ENCODE measurements at places on chromosomes 3 and 15.

GRCh38 chr3:192188218-192188835, 539.0 kb downstream of the FGF12 start:
- DNase-seq = no peak

GRCh38 chr3:53695324-53695690, 150.9 kb downstream of the CHDH start:
- no peak for DNase-seq

- DNase-seq = no peak
These were observed 106.8 kb downstream of the WNT7A start for GRCh38 chr3:13772885-13773745.

GRCh38 chr3:109211941-109212340, 75.4 kb downstream of the C3orf85 start:
- no peak for DNase-seq

DNA sequence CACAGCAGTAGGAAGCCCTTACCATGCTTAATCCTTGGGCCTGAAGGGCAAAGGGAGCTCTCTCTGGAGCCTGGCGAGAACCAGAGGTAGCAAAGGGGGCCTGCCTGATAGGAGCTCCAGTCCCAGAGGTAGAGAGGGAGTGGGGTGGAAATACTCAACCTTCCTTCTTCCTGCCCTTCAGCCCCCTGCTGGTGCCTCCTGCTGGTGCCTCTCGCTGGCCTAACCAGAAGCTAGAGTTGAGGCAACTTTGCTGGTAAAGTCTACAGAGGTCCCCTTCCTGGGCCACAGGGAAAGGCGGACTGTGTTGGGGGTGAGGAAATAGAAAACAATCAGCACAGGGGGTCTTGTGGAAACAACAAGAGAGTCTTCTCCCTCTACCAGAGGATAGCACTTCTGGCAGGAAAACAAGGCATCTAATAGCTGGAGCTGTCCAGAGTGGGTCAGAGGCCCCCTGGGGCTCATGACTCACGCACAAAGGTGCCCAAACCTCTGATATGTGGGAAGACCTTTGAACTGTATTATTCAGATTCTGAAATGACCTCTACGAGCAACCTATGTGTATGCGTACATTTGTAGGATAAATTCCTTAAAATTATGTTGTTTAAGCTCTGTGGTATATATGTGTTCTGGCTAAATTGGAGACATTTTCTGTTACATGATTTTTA, 133.9 kb downstream of the LRRC28 start:
- DNase-seq = no peak

DNA sequence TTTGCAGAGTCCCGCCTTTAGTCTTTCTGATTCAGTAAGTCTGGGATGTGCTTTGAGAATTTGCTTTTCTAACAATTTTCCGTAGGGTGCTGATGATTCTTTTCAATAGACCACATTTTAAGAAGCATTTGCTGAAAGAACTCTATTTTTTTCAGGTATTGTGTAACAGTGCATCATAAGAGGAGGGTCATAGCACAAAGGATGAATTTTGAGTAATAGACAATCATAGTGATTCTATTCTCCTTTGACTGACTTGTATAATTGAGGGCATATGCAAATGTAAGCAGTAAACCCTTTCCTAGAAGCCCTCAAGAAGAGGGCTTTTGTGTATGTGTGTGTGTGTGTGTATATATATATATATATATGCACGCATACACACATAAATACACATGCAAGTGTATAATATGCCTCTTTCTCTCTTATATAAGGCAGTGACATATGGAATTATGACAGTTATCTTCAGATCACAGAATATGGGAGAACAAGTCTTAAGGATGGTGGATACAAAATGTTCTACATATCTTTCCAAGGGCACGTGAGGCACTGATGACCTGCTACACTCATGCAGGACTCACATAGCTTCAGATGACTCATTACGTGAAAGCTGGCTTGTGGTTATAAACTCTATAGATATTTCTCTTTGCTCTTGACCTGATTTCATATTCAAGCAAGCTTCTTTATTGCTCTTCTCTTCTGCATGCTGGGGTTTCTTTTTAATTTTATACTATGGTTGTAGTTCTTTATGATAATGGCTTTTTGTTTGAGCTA, 6.5 kb upstream of the PLSCR1 start:
- no peak for DNase-seq

GRCh38 chr15:101091080-101092017, 160.5 kb downstream of the CHSY1 start:
- DNase-seq = no peak

GRCh38 chr3:64152086-64152485, 73.2 kb downstream of the PRICKLE2 start:
- DNase-seq = no peak

- no peak for DNase-seq
These were observed 860.2 kb upstream of the ARPP21 start for GRCh38 chr3:34779092-34779491.

GRCh38 chr15:88016406-88016805, 240.1 kb downstream of the NTRK3 start:
- no peak for DNase-seq

GRCh38 chr15:92612891-92613290, 42.7 kb downstream of the FAM174B start:
- no peak for DNase-seq

DNA sequence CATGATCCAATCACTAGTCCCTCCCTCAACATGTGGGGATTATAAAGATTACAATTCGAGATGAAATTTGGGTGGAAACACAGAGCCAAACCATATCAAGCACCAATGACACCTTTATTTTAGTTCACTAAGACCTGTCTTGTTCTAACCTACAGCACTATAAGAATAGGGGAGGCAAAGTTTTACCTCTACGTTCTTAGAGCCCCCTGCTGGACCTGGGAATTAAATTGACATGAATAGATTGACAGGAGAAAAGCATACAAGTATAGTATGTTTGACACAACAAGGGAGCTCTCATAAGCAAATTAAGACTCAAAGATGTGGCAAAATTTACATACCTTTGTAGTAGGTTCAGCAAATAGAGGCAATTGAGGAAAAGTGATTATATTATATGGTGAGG, 974.4 kb upstream of the ALCAM start:
- DNase-seq = no peak

DNA sequence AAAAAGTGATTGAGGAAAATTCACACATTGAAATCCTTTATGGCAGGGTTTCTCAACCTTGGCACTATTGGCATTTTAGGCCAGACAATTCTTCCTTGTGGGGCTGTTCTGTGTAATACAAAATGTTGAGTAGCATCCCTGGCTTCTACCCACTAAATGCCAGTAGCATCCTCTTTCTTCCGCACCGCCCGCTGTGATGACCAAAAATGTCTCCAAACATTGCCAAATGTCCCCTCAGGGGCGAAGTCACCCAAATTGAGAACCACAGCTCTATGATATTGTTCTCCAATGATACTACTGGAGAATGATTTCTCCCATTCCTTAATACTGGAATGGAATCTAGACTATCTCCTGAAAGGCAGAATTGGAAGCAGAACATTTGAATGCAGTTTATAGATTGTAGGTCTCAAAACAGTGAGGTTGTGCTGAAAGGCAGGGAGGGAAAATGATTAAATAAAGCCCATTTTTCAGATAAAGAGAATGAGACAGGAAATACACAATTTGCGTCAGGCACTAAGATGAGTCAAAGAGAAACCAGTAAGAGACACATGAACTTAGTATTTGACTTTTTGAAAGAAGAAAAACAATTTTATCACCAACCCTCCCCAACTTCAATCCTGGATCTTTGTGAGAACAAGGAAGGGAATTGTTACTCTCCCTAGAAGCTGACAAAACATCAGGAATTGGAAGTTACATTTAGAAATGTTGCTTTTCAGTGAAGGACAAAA, 101.6 kb upstream of the TNIK start:
- no peak for DNase-seq

- DNase-seq = no peak
These were observed 31.6 kb downstream of the CACNA1D start for GRCh38 chr3:53525765-53526703.

- no peak for DNase-seq
These were observed 14.7 kb downstream of the MCTP2 start for GRCh38 chr15:94246016-94246415.

DNA sequence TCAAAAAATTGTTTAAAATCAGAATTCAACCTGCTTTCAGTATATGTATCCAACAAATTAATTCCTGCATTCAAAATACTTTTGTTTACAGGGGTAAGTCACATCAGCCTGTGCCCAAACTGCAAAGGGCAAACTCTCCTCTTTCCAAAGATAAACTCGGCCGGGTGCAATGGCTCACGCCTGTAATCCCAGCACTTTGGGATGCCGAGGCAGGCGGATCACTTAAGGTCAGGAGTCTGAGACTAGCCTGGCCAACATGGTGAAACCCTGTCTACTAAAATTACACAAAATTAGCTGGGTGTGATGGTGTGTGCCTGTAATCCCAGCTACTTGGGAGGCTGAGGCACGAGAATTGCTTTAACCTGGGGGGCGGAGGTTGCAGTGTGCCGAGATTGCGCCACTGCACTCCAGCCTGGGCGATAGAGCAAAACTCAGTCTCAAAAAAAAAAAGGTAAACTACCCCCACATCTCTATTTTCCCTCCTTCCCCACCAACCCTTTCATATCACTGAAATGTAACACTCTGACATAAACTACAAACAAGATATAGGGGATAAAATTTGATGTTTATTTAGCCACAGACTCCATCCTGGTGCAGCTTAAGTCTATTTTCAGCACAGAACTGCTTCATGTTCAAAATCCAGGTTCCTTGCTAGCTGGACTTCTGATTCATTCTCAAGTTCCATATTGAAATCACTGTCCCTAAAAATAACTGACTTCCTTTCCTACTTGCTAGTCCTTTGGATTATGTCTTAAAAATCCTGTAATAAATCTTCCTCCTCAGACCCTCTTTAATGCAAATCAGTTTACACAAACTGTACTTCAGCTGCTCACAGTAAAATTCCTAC, 15.4 kb downstream of the UBP1 start:
- no peak for DNase-seq

GRCh38 chr3:143590660-143591059, 257.6 kb downstream of the SLC9A9 start:
- DNase-seq = no peak

GRCh38 chr15:78917888-78918287, 27.0 kb downstream of the CTSH start:
- DNase-seq = no peak

GRCh38 chr15:40850576-40851112, 6.8 kb downstream of the SPINT1 start:
- no peak for DNase-seq

GRCh38 chr3:129120254-129121004, 1.2 kb downstream of the RAB43 start:
- peak; percentile 92 for DNase-seq

- DNase-seq = no peak
These were observed 154.1 kb downstream of the LIPC start for GRCh38 chr15:58585693-58586443.

- no peak for DNase-seq
These were observed 55.8 kb downstream of the GTF2E1 start for GRCh38 chr3:120798346-120798745.

- DNase-seq = no peak
These were observed 28.5 kb upstream of the DCUN1D1 start for GRCh38 chr3:183008800-183009199.

- peak; percentile 74 for DNase-seq
These were observed 83.1 kb downstream of the DNAJB8 start for GRCh38 chr3:128383316-128384235.

- DNase-seq = no peak
These were observed 42.3 kb upstream of the TUSC7 start for GRCh38 chr3:116667324-116667723.

DNA sequence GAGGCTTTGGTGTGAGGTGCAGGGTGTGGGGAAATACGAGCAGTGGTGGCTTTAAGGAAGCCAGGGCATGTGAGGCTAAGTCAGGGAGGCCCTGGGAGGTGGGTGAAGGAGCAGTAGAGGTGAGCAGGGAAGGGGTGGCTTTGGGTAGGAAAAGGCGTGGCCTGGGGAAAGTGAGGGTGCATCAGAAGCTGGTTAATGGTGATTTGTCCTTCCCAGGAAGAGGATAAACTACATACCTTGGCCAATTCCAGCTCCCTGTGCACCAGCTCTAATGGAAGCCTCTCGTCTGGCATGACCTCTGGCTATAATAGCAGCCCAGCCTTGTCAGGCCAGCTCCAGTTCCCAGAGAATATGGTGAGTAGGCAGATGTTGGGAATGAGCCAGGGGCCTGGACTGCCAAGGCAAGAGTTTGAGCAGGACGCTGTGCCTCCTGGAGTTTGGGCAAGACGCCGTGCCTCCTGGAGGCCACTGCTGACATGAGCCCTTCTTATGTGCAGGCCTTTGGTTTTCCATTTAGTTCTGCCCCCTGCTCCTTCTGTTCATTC, 41.3 kb downstream of the CDAN1 start:
- no peak for DNase-seq

GRCh38 chr3:71339049-71339448, 244.5 kb downstream of the FOXP1 start:
- no peak for DNase-seq

DNA sequence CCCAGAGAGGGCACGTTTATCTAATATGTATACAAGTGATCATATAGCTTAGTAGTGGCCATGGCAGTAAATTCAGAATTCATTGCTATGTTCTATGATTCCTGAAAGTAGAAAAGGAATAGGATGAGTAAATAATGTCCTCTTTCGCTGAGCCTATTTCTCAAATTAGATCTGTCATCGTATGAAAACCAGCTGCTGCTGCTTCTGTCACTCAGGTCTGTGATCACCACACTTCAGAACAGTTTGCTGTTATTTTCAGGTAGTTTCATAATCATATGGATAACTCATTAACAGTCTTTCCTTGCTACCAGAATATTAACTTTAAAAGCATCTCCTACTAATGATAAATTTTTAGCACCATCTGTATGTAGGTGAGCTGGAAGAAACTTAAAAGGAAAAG, 289.1 kb upstream of the AZI2 start:
- DNase-seq = no peak

DNA sequence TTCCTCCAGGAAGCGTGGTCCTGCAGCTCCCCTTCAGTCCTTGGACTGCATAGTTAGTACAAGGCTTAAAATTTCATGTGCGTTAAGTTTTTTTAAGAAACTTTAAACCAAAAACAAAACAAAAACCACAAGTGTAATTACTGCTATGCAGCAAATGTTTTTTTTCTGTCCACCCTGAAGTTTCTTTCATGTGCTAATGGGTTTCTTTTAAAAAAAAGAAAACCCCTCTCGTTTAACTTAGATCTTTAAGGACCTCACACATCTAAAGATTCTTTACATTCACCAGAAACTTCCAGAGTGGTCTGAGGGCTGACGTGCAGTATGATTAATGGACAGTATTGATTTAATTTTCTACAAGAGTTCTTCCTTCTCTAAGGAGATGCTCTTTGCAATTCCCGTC, 72.0 kb upstream of the PYGO1 start:
- no peak for DNase-seq

DNA sequence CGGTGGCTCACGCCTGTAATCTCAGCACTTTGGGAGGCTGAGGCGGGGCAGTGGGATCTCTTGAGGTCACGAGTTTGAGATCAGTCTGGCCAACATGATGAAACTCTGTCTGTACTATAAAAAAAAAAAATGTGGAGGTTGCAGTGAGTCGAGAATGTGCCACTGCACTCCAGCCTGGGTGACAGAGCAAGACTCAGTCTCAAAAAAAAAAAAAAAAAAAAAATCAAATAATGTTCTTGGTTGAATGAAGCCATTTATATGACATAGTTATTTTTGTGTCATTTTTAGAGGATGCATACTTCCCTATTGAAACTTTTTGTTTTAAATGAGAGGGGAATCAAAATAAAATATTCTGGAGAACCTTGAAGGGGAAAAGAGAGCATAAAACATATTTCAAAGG, 3.1 kb downstream of the HMCES start:
- no peak for DNase-seq

GRCh38 chr15:34598799-34599585, 15.5 kb upstream of the GOLGA8B start:
- no peak for DNase-seq

Data from activated gamma-delta T cell treated with Interleukin-2 at 50 U/mL for 16 hours (primary cell).